ENCODE measurements at places on chromosomes 1 and 21.

GRCh38 chr1:180997843-180998504 is 24.7 kb downstream of the STX6 start:
- DNase-seq = no peak

DNA sequence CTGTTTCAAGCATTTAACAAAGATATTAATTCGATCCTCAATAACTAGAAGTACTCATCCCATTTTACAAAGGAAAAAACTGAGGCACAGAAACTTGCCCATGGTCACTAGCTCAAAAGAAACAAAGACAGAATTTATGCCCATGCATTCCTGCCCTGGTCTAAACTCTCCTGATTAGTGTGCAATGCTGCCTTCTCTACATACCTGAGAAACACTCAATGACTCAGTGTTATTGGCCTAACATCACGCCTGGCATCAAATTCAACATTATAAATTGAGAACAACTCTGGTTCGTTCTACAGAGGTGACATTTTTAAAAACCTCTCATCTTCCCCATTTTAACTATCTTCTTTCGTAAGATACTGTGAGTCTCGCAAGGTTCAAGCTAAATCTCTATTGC is 5.2 kb downstream of the APP start:
- no peak for DNase-seq

- DNase-seq = no peak
Measured at GRCh38 chr21:43956670-43957035, 55.5 kb upstream of the TRAPPC10 start.

DNA sequence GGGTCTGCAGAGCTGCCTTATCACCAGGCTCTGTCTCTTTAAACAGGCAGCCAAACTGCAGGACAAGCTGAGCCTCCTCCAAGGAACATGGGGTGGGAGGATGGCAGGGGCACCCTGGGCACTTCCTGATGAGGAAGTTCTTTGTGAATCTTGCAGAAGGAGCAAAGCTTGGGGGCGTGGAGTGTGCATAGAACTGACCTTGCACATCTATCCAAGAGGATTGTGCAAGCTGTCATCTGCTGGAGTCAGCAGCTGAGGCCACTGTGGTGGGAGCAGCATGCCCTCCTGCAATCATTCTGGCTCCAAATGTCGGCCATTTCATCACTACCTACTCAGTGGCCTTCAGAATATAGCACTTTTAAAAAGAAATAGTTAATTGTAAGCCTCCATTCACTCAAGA is 182.2 kb downstream of the AJAP1 start:
- DNase-seq = no peak

GRCh38 chr1:27960762-27961645 is 1.2 kb downstream of the XKR8 start:
- no peak for DNase-seq

DNA sequence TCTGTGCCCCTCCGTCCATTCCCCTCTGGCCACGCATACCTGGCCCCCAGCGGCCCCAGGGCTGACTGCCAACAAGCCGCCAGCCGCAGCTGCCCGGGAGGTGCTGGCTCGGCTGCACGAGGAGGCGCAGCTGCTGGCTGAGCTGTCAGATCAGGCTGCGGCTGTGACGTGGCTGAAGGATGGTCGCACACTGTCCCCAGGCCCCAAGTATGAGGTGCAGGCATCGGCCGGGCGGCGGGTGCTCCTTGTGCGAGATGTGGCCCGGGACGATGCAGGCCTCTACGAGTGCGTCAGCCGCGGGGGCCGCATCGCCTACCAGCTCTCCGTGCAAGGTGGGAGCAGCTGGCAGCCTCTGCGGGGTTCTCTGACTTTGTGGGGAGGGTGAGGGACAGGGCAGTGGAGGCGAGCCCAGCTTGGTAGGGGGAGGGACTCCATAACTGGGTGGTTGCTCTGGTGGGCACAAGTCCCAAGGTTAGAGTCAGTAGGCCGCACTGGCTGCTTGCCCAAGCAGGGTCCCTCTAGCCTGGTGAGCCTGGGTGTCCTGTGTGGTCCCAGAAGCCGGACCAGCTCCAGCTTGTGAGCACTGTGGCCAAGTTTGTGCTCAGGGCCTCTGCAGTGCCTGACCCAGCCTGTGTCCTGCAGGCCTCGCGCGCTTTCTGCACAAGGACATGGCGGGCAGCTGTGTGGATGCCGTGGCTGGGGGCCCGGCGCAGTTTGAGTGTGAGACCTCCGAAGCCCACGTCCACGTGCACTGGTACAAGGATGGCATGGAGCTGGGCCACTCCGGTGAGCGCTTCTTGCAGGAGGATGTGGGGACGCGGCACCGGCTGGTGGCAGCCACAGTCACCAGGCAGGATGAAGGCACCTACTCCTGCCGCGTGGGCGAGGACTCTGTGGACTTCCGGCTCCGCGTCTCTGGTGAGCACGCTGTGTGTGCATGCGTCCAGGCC is 8.8 kb downstream of the OBSCN start:
- DNase-seq = no peak

- DNase-seq = no peak
Measured at GRCh38 chr1:22806584-22806983, 95.9 kb downstream of the EPHB2 start.

GRCh38 chr1:162954824-162955223 is 93.8 kb upstream of the CCDC190 start:
- DNase-seq = no peak

GRCh38 chr1:18711536-18712251 is 81.0 kb downstream of the PAX7 start:
- DNase-seq = no peak

DNA sequence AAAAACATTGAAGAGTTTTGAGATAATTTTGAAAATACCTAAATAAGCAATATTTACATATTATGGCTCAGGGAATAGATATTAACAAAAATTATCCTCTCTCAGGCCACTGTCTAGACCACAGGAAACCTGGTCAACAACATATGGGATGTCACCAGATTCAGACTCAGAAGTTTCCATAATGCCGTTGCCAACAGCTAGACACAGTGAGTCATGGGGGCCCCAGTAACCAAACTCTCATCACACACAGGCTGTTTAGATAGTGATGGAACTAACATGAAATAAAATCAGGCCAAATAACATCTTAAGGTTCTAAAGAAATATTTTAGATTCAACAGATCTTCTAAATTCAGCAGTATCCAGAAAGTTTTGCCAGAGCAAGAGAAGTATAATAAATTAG is 681.7 kb upstream of the ADAMTS5 start:
- DNase-seq = peak; percentile 60

- DNase-seq = no peak
Measured at GRCh38 chr1:54238353-54239034, 38.5 kb downstream of the MRPL37 start.

- DNase-seq = no peak
Measured at GRCh38 chr1:94622757-94623156, 81.2 kb upstream of the F3 start.

DNA sequence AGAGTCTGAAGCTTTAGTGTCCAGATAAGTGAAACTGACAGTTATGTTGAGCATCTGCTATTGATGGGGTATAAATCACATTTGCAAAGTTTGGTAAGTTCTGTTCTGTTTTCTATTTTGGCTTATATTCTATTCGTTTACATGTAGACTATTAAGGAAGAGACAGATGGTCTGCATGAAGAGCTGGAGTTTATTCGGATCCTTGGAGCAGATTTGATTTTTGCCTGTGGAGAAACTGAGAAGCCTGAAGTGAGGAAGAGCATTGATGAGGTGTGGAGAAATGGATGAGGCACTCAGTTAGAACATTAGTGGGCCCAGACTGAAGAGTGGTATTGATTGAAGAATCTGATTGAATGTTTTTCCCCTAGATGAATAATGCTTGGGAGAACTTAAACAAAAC is 50.6 kb upstream of the BMP8A start:
- DNase-seq = no peak

GRCh38 chr1:111219557-111220286 is 7.8 kb upstream of the CHI3L2 start:
- DNase-seq = no peak

DNA sequence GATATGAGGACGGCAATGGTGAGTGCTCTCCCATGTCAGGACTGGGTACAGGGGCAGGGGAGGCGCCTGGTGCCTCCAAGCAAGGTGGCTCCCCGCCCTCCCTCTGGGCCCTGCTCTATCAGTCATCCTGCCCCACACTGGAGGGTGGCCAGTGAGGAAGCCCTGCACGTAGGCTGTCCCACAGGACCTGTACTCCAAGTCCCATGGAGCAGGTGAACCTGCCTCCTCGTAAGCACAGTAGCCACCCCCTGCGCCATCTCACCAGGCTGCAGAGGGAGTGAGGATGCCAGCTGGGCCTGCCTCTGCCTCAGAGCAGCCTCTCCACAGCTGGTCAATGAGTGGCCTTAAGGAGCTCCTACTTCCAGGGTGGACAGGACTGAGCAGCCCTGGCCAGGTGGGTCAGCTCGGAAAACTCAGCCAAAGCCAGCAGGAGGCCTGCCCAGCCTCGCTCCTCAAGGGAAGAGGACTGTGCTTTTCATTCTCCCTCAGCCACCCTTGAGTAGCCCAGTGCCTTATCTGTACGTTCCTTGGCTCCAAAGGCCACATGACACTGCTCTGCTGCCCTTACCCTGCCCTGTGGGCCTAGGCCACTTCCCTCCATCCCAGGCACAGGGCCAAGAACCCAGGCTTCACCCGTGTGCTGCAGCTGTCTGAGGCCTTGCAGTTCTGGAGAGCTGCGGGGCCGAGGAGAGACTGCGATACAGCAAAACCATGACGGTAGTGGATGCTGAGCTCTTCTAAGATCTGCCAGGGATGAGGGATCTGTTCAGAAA is 39.6 kb downstream of the SLC45A1 start:
- no peak for DNase-seq

- DNase-seq = no peak
Measured at GRCh38 chr1:225940385-225941151, 452 bp downstream of the LEFTY2 start.

DNA sequence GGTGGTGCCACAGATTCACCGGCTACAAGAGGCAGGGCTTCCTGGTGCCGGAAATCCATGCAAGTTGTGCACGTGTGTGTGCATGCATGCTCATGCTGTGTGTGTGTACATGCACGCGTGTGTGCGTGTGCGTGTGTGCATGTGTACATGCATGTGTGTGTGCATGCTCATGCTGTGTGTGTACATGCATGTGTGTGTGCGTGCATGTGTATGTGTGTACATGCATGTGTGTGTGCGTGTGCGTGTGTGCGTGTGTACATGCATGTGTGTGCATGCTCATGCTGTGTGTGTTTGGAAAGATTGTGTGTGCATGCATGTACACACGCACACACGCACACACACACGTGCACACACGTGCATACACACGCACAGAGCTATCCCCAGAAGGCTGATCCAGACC is 48.9 kb downstream of the PRDM16 start:
- no peak for DNase-seq

GRCh38 chr1:224632381-224632871 is 16.3 kb downstream of the CNIH3 start:
- no peak for DNase-seq

DNA sequence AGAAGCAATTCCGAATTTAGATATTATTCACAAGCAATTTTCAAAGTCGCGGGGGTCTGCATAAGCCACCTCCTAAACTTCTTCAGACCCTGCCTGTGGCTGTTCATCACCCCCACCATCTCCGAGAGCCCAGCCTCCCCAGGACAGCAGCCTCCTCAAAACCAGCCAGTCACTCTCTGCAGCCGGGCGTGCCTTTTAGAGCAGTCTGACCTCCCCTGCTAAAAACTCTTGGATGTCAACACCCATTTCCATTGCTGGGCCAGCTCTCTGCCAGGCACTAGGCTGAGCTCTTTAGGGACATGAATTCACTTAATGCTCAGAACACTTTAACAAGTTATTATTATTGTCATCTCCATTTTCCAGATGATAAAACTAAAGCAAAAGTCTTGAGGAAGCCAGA is 11.7 kb downstream of the ADPRS start:
- DNase-seq = no peak

GRCh38 chr1:203860396-203861025 is 888 bp upstream of the SNRPE start:
- DNase-seq = no peak

- no peak for DNase-seq
Measured at GRCh38 chr1:156160743-156161171, 7.4 kb downstream of the SEMA4A start.

GRCh38 chr1:10610901-10611600 is 136.3 kb downstream of the PEX14 start:
- DNase-seq = no peak

- DNase-seq = no peak
Measured at GRCh38 chr1:156894711-156895454, 1.4 kb downstream of the PEAR1 start.

DNA sequence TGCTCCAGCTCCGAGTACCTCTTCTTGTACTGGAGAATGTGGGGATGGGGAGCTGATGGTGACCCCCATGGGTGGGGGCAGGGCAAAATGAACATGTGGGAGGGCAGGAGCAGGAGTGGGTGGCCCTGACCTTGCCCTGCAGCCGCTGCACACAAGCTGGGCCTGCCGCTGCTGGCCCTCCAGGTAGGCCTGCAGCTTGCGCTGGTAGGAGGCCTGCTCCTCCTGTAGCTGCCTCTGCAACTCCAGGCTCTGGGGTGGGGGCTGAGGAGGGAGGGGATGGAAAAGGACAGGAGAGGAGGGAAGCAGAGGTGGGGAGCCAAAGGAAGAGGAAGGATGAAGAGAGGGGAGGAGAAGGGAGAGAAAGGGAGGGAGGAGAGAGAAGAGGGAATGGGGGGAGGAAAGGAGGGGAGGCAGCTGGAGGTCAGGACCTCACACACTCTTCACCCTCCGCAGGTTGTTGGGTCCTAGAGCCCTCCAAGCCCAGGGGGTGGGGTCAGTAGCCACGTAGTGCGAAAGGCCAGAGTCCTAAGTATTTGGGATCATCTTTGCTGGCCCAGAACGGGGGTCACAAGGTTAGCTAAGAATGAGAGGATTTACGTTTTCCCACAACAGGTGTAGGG is 22.9 kb downstream of the RNU1-1 start:
- DNase-seq = no peak

- no peak for DNase-seq
Measured at GRCh38 chr1:247054992-247055415, 23.6 kb downstream of the ZNF670 start.

- no peak for DNase-seq
Measured at GRCh38 chr1:176976771-176977170, 187.7 kb downstream of the ASTN1 start.

GRCh38 chr1:231558708-231559185 is 30.3 kb downstream of the TSNAX start:
- no peak for DNase-seq

DNA sequence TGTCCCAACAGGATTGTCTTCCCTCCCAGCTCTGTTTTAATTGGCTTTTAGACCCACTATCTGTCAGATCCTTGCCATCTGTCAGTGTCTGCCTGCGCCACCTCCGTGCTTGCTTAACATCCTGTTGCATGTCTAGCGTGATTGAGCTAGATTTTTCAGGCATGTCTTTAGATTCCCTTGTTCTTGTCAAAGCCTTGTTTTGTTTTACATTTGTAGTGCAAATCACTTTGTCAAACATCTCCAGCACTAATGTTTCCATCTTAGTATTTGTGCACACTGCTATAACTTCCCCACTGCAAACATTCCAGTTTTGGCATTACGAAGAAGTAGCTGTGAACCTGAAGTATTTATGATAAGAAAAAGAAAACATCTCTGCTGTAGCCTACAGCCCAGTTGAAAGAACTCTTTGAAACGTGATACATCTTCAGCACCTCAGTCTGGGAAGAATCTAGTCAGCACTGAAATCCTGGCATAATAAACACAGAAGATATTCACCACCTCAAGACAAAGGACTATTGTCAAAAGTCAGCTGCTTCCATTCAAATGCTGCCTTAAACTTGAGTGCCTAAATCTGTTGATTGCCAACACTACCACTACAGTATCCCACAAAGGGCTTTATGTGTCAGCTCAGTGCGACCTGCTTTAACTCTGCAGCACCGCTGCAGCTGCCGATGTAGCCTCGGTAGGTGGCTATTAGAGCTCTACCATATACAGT is 105.0 kb downstream of the FNBP1L start:
- peak; percentile 40 for DNase-seq

Measured in fibroblast of the conjunctiva (primary cell).